ENCODE measurements at places on chromosomes 3 and 15.

DNA sequence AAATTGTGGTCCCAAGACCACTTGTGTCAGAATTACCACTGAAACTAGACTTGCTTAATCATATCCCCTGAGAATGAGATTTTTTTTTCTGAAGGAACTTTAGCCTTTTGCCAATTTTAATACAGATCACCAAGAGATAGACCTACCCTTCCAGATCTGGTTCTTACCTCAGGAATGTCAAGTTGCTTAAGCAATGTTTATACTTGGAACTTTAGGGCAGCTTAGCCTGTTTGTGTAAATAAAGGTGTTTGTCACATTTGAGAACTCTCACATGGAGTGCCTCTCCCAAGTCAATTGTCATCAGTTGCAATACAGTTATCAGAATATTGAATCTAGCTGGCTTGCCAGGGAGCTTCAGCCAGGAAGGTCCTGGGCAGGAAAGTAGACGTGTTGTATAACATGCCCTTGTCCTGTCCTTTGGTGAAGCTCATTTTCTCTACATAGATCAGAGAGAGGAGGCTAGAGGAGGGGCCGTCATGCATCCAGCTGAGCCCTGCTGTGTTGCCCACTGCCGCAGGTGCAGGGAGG, 3.9 kb downstream of the GPD1L start:
- no peak for DNase-seq

- DNase-seq = no peak
Measured at GRCh38 chr15:62795700-62796695, 246.5 kb upstream of the TPM1 start.

GRCh38 chr15:81939604-81940440, 106.0 kb downstream of the MEX3B start:
- DNase-seq = peak; percentile 13

DNA sequence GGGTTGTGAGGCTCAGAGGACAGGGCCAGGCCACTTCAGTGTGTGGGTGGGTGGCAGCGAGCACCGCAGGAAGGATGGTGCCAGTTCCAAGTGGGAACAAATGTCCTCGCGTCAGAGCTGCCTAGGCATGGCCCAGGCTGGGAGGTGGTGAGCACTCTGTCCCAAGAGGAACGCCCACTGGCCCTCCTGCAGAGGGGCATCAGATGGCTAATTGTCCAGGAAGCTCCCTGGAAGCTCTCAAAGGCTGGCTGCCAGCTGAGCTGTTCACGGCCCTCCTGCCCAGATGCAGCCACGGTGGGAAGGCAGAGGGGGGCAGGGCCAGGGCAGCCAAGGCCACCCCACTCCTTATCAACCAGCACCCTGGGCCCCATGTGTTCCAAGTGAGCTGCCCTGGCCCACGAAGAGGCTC, 55.2 kb downstream of the IQSEC1 start:
- no peak for DNase-seq

GRCh38 chr3:64530434-64531049, 157.3 kb downstream of the ADAMTS9 start:
- DNase-seq = no peak

GRCh38 chr3:175885231-175885766, 1026.2 kb downstream of the NAALADL2 start:
- DNase-seq = no peak

- no peak for DNase-seq
Measured at GRCh38 chr3:131224886-131225550, 156.6 kb upstream of the NUDT16 start.

DNA sequence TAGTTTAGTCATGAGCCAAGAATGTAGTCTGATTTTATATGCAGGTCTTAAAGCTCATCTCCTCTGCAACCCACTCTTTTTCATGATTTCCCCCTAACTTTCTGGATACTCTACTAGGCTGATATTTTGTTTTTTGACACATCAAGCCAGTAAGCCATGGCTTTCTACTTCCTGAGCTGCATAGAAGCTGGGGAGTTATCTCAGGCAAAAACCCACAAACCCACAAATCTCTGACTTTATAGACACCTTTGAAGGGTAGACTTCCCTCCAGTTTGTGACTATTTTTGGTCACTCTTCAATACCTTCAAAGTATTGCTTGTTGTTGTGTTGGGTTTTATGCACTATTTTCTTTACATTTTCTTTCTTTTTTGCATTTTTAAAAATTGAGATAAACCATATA, 28.6 kb downstream of the TMEM202 start:
- no peak for DNase-seq

GRCh38 chr3:58334506-58334884, 1.8 kb downstream of the PXK start:
- no peak for DNase-seq

- no peak for DNase-seq
Measured at GRCh38 chr3:44208086-44208485, 33.6 kb upstream of the TOPAZ1 start.

GRCh38 chr3:192957441-192958021, 39.9 kb upstream of the MB21D2 start:
- DNase-seq = peak; percentile 93

DNA sequence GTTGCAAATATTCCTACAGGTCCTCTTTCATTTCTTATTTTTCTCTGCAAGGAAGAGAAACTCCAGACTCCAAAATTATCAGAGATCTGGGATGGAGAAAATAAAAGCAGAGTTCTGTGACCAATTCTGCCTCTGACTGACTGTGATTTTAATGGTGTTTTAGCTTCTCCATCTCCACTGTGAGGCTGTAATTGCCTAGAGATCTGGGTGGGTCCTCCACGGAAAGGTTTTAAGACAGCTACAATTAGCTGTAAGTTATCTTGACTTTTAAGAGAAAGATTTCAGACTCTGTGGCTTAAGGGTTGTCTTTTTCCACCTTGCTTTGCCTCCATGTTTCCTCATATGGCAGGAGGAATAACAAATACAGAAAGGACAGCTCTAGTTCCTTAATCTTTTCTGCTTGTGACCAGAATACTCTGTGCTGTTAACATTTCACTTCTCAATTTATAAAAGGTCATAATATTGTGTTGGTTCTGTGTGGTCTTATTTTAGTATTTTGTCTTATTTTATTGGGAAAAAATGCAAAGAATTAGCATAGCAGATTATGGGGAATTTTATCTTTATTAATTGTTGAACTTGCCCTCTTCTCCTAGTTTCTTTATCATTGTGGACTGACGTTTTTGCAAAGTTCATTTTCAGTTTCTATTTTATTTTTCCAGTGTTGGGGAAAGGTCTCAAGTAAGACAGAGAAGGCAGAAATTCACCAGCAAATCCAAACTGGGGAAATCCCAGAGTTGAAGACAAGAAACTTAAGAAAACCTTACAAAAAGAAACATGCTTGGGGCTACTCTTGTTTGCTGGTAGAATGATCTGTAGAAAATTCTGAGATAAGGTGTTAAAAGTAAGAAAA, 157.9 kb downstream of the RAP2B start:
- no peak for DNase-seq

DNA sequence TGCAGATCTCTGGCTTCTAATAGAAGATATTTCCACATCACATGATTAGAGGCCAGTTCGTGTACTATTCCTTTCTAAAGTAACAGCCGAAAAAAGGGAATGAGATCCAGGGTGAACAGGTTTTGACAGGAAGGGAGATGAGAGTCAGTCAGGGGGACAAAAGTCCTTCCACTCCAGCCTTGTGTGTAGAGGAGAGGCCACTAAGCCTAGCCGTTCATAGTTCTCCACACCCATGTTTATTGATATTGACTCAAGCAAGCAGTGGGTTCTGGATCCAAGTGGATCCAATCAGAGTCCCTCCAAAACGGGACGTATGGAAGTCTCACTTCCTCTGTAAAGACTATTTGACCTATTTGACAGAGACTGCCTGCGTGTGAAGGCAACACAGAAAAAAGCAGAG, 80.4 kb upstream of the LRIG1 start:
- DNase-seq = no peak

DNA sequence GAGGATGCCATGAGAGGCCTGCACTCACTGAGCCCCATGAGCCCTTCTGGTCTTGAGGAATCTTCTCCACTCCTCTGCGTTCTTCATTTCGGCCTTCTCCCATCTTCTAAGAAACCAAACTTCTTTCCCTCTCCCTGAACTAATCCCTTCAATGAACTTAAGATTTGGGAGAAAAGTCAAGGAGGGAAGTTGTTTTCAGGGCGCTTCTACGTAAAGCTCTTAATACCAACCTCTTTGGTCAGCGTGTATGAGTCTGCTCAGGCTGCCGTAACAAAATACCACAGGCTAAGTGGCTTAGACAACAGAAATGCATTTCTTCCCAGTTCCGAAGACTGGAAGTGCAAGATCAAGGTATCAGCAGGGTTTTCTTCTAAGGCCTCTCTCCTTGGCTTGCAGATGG, 13.8 kb upstream of the PSMD6 start:
- DNase-seq = no peak

- DNase-seq = no peak
Measured at GRCh38 chr15:49606594-49606993, 14.0 kb downstream of the FAM227B start.

DNA sequence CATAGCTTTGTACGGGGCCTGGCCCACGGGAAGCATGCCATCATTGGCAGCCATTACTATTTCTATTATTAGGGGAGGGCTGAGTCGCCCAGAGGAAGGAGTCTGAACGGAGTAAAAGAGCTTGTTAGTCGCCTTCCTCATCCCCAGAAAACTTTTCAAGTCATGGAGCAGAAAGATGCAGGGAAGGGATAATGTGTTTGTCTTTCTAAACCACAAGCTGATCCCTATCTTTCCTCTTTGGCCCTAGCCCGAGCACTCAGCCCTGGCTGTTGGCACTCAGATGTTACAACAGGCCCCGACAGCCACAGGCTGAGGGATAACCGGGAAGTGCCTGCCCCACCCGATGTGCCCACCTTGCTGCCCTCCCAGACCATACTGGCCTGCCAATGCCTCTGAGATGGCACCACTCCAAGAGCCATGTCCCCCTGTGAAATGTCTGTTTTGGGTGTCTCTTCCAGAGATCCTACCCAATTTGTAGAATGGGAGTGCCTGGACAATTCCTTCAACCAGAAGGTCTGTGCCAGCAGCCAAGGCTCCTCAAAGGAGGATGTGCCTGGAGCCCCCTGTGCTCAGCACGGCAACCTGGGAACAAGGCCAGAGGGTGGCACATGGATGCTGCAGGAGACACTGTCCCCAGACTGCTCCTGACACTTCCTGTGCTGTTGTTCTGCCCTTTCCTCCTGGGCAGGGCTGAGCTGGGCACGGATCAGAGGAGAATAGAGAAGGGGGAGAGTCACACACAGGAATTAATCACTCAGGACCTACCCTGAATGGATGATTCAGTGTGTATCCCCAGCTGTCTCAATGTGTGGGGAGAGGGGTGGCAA, 10.8 kb downstream of the PAK6 start:
- no peak for DNase-seq

DNA sequence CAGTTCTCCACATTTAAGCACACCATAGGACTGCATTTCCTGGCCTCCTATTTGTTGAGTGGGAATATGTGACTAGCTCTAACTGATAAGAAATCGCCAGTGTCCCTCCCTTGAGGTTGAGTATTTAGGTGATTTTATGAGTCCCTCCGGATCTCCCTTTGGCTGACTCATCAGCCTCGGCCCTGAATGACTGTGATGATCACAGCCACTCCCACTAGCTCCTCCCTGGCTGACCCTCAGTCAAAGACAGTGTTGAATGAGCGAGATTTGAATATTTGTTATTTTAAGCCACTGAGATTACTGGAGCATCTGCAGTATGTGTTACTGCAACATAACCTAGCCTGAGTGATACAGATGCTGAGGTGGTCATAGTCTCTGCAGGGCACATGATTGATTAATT, 515.3 kb downstream of the EPHB1 start:
- DNase-seq = no peak

DNA sequence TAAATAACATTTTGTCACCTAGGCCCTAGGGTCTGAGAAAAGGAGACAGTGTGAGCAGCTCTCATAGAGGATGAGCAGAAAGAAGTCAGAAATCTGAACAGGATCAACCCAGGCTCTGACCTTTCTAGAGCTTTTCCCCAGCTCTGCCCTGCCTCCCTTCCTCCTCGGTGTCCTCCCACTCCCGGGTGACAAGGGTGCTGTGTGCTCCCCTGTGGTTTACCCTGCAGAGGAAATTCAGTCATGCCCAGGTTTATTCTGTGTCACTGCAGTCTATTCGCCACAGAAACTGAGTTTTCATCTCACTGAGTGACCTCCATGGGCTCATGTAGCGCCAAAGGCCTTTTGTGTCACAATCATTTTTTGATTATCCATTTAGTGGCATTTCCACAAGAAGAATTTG, 76.6 kb downstream of the IL12A start:
- DNase-seq = no peak

DNA sequence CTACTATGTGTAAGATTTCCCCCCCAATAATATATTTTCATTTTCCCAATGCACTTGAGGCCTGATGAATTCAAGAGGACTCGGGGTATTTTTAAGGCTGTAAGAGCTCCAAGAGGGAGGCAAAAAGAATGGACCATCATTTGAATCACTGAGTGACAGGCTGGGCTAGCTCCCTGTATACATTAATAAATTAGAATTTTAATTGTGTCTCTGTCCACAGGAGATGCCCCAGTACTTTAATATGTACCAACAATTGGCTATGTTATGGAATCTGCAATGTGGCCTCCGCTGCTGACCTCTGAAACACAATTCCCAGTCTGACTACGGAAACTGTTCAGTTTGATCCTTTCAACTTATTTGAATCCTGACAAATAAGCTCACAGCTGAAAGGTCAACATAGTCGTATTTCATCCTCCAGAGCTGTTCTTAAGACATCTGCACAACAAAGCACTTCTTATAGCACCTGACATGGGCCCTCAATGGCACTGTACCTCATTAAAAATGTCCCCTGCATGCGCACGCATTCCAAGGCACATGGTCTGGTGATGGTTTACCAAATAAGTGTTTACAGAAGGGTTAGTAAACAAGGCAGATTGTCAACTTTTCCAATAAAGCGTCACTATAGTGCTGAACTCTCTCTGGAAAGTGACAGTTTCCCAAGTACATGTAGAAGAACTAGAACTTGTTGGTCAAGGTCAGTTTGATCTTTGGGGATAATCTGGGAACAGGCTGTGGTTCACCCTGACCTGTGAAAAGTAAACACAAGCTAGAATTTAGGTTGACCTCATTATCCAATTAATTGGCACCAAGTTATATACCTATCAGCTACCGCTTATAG, 472.9 kb downstream of the FOXP1 start:
- DNase-seq = no peak

GRCh38 chr15:51971032-51971374, 575 bp downstream of the LEO1 start:
- no peak for DNase-seq

DNA sequence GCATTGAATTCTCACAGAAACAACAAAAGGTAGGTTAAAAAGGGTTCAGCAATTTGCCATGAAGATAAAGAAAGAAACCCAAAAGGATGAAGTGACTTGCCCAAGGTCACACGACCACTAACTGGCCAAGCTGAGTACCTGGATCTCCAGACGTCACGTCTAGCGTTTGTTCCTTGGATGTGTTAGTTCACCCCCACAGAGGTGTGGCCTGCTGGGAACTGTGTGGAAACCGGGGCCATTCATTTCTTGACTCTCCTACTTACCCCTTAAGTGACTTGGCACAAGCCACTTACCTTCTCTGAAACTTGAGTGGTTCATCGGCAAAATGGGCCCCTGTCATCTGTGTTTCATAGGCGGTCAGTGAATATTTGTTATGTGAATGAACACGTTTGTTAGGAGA, 244.3 kb upstream of the SLCO3A1 start:
- DNase-seq = no peak
